ENCODE measurements at places on chromosomes 16 and 17.

DNA sequence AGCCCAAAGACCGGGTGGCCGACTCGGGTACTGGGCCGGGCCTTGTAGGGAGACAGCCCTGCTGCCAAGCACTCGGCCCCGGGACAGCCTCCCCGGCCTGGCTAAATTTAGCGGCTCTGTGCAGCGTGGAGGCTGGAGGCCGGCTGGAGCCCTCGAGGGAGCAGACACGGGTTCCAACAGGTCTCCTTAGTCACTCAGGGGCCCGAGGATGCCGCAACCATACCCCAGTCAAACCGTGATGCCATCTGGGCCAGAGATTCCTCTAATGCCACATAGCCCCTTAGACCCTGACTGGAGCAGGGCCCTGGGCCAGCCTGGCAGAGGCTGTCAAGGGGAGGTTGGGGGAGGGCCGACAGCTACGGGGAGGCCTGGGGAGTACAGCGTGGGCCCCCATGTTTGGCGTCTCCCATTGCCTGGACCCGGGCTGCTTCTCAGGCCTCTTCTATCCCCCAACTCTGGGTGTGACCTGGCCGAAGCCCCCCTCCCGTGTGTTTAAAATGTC is 2.9 kb upstream of the P2RX1 start:
- no peak for DNase-seq

DNA sequence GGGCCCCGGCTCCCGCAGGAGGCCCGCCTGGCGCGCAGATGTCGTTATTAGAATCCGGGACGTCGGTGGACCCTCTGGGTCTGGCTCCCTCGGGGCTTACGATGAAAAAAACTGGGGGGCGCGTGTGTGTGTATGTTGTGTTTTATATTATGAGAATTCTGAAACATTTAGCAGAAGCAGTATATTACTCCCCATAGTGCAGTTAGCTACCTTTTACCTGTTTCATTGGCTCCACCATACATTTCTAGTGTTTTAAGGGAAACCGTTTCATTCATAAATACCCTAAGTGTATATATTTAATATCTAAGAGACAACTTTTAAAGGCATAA is 486 bp upstream of the DNAJA2 start:
- DNase-seq: no peak

DNA sequence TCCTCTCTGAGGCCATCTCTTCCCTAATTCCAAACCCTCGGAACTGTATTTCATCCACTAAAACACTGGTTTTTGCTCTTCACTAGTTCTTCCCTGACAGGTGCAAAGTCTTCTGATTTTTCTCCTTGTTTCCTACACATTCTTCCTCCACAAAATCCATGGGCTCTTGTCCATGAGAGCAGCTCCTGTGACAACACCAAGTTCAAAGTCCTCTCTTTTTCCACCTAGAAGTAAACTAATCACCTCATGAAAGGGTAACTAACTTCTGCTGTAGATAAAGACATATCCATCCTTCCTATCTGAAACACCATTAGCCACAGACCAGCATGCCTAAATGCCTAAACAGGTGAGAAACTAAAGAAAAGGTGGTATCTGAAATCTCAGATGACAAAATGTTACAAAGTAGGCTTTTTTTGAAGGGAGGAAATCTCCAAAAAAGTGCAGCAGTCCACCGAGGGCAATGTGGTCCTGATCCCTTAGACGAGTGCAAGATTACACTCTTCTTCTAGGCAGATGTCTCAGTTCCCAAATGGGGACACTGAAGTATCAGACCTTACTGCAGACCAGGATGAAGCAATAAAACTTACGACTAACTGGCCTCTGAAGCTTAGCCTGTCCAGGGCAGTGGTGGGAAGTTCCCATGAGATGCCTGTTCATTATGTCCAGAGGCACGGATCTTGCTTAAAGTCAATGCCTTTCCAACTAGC is 2.8 kb downstream of the PIP4K2B start:
- DNase-seq: no peak

- no peak for DNase-seq
These were observed 8.3 kb downstream of the LIG3 start for GRCh38 chr17:34988644-34989043.

DNA sequence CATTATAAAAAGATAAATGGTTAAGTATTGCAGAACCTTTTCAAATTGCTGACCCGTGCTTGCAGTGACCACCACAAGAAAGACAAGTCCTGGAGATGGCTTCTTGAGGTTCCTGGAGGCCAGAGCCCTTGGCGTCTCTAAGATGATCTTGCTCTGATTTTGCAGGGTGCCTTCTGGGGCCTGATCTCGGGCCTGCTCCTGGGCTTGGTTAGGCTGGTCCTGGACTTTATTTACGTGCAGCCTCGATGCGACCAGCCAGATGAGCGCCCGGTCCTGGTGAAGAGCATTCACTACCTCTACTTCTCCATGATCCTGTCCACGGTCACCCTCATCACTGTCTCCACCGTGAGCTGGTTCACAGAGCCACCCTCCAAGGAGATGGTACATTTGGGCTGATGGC is 63.0 kb downstream of the SLC5A11 start:
- DNase-seq: no peak

GRCh38 chr16:19375561-19376158 is 42.0 kb upstream of the TMC5 start:
- no peak for DNase-seq

GRCh38 chr17:61783556-61784304 is 79.6 kb downstream of the BRIP1 start:
- DNase-seq: no peak

GRCh38 chr16:3637371-3637923 is 17.0 kb upstream of the DNASE1 start:
- DNase-seq: no peak

GRCh38 chr16:49698453-49698815 is 157.5 kb downstream of the ZNF423 start:
- DNase-seq: no peak

GRCh38 chr17:78001182-78001581 is 42.7 kb downstream of the TNRC6C start:
- no peak for DNase-seq

- DNase-seq: no peak
These were observed 16.7 kb downstream of the TMEM92 start for GRCh38 chr17:50290933-50291332.

- DNase-seq: no peak
These were observed 18.3 kb downstream of the CBX4 start for GRCh38 chr17:79820959-79821330.

GRCh38 chr17:68771867-68772515 is 170.8 kb upstream of the FAM20A start:
- DNase-seq: no peak

DNA sequence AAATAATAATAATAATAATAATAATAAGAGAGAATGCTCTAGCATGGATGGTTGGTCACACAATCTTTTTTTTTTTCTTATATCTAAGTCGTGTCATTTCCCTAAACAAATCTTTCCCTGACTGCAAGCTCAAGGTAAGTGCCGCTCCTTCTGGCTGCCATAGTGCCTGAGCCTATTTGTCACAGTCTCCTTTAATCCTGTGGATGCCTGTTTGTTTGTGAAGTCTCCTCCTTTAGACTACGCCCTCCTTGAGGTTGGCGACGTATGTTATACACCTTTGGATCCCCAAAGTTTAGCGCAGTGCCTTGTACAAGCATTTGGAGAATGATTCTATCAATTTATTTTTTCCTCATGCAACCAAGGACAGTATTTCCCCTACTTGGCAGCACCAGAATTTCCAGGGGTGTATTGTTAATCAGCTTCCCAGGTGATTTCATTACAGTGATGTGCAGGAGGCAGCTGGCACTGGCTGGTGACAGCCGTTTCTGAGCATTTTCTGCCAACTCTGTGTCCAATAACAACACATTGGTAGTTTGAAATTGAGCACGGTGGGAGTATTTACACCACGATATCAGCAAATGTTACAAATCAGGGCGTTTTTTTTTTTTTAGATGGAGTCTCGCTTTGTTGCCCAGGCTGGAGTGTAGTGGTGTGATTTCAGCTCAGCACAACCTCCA is 26.6 kb downstream of the TMEM238L start:
- no peak for DNase-seq

- DNase-seq: no peak
These were observed 1.0 kb downstream of the NHERF1 start for GRCh38 chr17:74749279-74750038.

GRCh38 chr16:55513616-55514015 is 4.7 kb downstream of the LPCAT2 start:
- DNase-seq: no peak

DNA sequence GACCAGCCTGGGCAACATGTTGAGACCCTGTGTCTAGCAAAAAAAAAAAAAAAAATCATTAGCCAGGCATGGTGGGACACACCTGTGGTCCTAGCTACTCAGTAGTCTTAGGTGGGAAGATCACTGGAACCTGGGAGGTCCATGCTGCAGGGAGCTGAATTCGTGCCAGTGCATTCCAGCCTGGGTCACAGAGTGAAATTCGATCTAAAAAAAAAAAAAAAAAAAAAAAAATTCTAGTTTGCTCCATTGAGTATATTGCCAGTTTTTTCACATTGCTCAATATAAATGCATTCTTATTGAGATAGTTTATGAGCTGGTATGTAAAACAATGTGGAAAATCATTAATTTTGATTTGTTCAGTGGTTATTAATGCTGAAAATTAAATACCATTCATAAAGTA is 52.0 kb downstream of the ABHD15 start:
- no peak for DNase-seq

- DNase-seq: no peak
These were observed 97.3 kb downstream of the ANKRD11 start for GRCh38 chr16:89392881-89393737.

GRCh38 chr17:19342611-19343255 is 19.8 kb downstream of the B9D1 start:
- DNase-seq: no peak

DNA sequence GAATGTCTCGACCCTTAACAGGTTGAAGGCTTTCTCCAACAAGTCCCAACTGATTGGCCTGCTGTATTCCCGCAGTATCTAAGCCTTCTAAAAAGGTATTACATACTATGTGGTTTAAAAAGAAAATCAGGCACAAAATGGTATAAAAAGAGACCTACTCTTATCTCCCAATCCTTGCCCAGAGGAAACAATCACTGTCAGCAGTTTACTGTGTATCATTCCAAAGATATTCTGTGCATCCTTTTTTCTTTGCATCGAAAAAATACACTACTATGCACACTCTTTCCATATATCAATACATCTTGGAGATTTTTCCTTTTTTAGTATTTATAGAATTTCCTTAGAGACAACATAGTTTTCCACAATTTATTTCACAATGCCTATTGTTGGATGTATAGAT is 118.8 kb upstream of the TBX2 start:
- DNase-seq: no peak

DNA sequence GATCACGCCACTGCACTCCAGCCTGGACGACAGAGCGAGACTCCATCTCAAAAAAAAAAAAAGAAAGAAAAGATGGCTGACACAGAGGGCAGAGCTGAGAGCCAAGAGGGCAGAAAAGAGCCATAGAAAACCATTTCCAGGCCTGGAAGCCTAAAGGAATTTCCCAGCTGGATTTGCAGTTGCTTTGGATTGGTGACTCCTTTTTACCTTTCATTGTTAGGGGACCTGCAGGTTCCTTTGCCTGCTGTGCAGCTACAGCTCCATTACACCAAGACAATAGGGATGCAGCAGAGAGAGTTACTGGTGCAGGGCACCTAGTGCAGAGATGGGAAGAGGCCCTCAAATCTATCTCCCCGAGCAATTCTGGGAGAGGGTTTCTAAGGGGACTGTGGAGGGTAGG is 18.4 kb downstream of the ZNF668 start:
- no peak for DNase-seq

GRCh38 chr17:15432807-15433611 is 34.4 kb downstream of the CDRT4 start:
- DNase-seq: no peak

- DNase-seq: no peak
These were observed 28.9 kb upstream of the CCL2 start for GRCh38 chr17:34226011-34226743.

GRCh38 chr17:33370401-33370800 is 77.3 kb upstream of the ASIC2 start:
- no peak for DNase-seq

DNA sequence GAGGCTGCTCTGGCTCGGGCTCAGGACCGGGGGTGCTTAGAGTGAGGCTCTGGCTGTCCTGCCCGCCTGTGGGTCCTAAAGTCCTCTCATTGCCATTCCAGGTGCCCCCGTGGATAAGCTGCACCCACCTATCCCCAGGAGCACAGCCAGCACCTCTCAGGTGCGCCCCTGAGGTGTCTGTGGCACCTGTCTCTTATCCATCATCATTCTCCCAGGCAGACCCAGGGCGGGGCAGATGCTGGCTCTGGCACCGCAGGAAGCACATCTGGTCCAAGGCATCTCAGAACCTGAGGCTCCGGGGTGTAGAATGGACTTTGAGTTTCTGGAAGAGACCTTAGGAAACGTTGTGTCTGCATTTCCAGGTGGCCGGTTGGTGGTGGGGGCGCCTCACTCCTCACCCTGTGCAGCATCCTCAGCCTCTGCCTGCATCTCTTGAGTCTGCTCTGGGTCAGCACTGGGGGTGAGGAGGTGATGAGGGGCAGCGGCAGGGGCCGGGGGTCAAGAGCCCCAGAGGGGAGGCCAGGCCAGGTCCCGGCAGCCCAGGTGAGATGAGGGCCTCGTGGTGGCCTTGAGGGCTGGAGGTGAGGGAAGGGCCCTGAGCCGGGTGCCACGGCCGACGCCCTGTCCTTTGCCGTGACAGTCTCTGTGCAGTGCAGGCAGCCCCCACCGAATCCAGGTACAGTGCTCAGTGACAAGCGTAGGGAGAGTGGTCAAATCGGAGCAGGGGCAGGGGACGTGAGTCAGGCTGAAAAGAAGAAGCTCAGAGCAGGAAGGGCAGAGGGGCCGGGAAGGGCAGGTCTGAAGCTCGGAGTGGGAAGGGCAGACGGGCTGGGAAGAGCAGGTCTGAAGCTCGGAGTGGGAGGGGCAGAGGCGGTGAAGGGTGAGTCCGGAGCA is 173.5 kb downstream of the NPIPB11 start:
- DNase-seq: no peak

DNA sequence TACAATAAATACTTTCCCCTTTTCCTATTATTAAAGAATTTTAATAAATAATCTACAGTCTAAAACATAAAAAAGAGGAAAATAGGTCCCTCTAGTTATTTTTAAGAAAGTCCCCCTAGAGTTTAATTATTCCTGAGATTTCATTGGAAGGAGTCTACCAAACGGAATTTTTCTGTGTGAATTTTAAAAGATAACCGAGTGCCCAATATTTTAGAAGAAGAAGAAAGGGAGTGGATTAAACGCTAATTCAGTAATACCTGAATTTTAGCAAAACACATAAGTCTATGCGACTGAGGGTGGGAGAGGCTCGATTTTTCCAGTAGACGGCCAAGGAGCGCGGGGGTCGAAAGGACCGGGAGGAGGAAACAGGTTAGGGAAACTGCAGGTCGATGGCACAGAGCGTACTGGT is 2.2 kb downstream of the HOXB2 start:
- DNase-seq: no peak

- no peak for DNase-seq
These were observed 21.5 kb downstream of the G6PC3 start for GRCh38 chr17:44092051-44092450.

DNA sequence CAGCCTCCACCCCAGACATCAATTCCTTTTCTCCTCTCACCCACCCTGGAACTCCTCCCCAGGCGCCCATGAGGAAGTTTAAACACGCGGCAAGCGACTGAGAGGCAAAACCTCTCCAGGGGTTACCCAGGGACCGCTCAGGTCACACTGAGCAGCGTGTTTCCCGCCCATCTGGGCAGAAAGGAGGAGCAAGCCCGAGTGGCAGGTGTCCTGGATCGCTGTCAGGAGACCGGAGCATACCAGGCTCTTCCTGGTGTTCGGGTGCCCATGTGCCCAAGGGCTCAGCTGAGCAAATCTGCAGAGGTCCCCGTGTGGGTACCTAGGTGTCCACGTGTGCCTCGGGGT is 491 bp downstream of the SLC25A19 start:
- no peak for DNase-seq

GRCh38 chr17:73863761-73864535 is 219.7 kb upstream of the SDK2 start:
- DNase-seq: no peak
